Amygdala (tissue), 56 donors: ENCODE measurements at places on chromosomes 4 and X.

GRCh38 chr4:127968586-127968985 is 3.4 kb downstream of the ABHD18 start:
- no peak for DNase-seq

GRCh38 chr4:33184657-33185290 is 2464.6 kb downstream of the PCDH7 start:
- no peak for DNase-seq

GRCh38 chr4:187865914-187866313 is 129.7 kb upstream of the ZFP42 start:
- DNase-seq: no peak

- DNase-seq: no peak
These were observed 1206.0 kb upstream of the ADGRL3 start for GRCh38 chr4:59994118-59994517.

GRCh38 chr4:175773566-175773965 is 38.5 kb downstream of the GPM6A start:
- no peak for DNase-seq
